ENCODE measurements at places on chromosomes 4 and X.

DNA sequence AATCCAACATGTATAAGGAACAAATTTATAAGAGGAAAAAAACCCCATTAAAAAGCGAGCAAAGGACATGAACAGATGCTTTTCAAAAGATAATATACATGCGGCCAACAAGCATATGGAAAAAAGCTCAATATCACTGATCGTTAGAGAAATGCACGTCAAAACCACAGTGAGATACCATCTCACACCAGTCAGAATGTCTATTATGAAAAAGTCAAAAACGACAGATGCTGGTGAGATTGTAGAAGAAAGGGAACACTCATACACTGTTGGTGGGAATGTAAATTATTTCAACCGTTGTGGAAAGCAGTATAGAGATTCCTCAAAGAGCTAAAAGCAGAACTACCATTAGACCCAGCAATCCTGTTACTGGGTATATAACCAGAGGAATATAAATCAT is 465.4 kb downstream of the TMA16 start:
- no peak for DNase-seq

DNA sequence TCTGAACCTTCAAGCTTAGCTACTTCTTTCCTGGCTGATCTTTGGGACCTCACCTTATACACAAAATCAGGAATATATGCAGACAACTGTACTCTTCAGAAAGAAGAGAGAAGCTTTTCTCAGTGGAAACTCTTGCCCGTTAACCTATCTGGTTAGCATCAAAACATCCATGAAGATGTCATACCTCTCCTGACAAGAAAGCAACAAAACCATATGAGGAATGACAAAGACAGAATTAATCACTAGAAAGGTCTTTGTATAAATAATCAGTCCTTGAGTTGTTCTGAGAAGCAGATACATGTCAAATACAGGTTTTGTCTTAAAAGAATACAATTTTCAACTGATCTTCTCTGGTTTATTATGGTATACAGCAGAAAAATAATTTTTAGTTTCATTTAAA is 130.8 kb downstream of the FAT4 start:
- DNase-seq = no peak

- no peak for DNase-seq
These were observed at the start of gene ARX for GRCh38 chrX:25015486-25016360. Gene ARX, minus strand, starts transcription at chrX:25015965. Its CDS starts 228 bp downstream, at chrX:25015737.

DNA sequence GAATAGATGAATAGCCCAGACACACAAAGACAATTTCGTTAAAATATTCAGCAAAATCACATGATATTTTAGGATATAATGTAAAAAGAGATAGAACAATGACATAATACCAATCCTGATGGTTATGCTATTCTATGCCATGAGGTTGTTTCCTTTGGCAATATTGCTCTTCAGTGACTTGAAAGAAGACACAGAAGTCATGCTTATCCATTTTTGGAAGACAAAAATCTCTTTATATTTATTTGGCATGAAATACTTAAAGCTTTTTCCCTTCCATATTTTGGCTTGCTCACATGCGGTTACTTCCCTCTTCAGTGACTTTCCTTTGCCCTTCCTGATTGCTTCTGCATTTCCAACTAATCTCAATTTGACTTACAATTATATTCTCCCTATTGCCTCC is 314.8 kb downstream of the IQCM start:
- no peak for DNase-seq

- no peak for DNase-seq
These were observed 74.9 kb downstream of the MTMR1 start for GRCh38 chrX:150768132-150768485.

- DNase-seq = no peak
These were observed 57.6 kb upstream of the UBQLN2 start for GRCh38 chrX:56505866-56506265.

- no peak for DNase-seq
These were observed 125.3 kb upstream of the CLNK start for GRCh38 chr4:10809905-10810304.

DNA sequence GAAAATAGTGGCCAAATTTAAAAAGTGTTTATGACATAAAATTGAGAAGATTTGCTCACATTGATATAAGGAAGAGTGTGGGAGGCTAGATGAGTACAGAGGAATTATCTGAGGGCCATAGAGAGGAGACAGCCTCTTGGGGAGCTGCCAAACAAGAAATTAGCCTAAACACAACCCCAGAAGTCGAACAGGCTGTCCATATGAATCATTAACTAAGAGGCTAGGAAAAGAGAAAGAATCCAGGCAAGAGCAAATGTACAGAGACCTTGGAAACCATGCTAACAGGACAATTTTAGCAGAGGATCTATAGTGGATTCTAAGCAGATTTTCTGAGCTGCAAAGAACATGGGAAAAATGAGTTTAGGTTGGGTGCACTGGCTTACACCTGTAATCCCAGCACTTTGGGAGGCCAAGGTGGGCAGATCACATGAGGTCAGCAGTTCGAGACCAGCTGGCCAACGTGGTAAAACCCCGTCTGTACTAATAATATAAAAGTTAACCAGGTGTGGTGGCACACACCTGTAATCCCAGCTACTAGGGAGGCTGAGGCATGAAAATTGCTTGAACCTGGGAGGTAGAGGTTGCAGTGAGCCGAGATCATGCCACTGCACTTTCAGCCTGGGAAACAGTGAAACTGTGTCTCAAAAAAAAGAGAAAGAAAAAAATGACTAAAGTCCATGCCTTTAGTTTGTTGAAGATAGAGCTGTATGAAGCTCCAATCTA is 76.1 kb downstream of the NWD2 start:
- DNase-seq = no peak

DNA sequence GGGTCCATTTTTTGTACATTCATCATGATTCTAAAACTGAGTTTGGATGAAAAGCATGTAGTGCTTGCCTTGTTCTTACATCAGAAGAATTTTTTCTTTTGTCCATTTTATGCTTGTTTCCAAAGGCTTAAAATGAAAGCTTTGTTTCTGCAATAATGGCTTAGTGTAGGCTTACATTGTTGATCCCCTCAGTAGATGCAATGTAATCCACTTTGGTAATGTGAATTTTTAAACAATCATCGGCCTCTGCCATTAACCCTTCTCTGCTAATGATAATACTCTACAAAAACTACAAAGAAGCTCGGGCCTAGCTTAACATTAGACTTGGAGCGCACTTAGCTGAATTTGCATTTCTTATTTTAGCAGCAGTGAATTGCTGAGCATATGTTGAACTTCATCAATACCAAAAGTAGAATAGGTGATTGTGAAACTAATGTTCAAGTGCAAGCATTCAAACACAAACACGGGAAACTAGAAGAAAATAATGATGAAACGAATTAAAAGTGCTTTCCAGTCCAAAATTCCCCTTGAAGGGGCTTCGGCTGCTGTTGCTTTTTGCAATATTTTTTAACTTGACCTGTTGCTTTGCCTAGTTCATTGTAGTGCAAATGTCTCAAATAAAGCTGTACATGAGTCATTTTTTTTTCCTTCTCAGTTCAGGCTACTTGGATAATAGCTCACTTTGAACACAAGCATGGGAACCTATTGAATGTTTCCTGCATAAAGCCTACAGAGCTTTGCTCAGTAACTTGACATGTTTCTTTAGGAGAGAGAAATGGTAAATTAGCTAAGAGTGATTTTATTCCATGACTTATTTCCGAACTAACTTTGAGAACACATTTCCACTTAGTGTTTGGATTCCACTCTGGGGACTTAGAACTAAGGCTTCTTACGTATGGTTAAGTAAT is 66.5 kb downstream of the SLIT2 start:
- no peak for DNase-seq

GRCh38 chrX:151715752-151716151 is at the start of gene FATE1:
Gene FATE1, plus strand, starts transcription at chrX:151716035. Its CDS starts 85 bp downstream, at chrX:151716120.
- DNase-seq = no peak

- no peak for DNase-seq
These were observed 99.3 kb upstream of the PCDH18 start for GRCh38 chr4:137631605-137632004.

- no peak for DNase-seq
These were observed 156.7 kb downstream of the MAPK10 start for GRCh38 chr4:86203176-86203575.

- DNase-seq = no peak
These were observed 49.5 kb downstream of the UNC5C start for GRCh38 chr4:95499291-95499696.

GRCh38 chr4:21656832-21657231 is 291.7 kb downstream of the KCNIP4 start:
- DNase-seq = no peak

DNA sequence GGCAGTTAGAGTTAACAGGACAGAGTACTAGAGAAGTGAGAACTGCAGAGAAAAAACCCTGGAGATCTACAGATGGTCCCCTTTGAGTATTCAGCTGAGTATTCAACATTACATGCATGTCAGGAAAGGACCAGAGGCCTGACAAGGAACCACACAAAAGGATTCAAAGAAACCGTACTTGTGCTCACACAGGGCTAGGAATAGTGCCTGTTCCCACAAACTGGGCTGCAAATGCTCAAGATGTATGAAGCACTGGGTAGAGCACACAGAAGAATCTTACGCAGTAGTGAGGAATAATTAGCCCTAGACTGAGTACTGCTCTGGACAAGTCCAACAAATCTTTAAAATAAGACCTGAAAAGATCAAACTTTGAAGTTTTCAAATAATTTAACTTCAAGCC is 17.6 kb downstream of the PTPN13 start:
- no peak for DNase-seq
